Iris pigment epithelial cell (primary cell): ENCODE measurements at places on chromosomes 5 and 9.
A peak's percentile ranks its signal among the peaks of the same experiment; 100 is the strongest.

DNA sequence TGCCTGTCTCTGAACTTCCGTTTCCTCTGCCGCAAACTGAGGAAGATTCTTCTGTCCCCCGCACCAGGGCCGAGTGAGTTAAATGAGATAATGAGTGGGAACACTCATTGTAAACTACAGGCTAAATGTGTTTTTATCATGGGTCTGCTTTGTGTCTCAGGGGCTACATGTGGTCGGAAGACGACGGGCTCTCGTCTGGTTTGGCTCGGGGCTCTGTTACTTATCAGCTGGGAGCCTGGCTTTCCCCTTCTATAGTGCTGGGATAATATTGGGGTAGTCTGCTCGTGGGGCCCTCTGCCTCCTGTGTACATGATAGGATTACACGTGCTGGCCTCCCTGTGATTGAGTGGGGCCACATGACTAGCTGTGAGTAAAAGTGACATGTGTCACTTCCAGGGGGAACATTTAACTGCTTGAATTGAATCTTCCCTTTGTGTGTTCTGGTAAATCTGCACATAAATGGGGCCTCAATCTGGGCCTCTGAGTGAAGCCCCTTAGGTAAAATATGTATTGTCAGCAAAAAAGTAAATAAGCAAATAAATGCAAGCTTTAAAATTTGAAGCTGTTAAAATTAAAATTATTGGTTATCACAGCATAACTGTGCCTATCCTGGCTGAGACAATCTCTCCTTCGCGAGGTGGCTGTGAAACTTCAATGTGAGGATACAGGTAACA is 86.9 kb upstream of the SH3PXD2B start:
- no peak for DNase-seq

DNA sequence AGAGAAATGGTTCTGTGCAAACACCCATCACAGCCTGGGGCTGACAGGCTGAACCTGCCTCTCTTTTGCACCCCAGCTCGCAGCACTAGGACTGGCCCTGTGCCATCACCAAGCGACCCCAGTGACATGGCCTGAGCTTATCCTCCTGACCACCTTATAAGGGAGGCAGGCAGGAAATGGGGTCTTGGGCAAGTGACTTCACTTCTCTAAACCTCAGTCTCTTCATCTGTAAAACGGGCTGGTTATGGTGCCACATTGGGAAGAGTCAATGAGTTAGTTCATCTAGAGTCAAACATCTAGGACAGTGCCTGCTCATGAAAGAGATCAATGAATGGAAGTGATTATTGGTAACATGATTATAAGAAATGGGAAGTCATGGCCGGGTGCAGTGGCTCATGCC is 6.2 kb downstream of the SNCB start:
- DNase-seq: no peak

- no peak for DNase-seq
These were observed 2.1 kb downstream of the UAP1L1 start for GRCh38 chr9:137079401-137079787.

DNA sequence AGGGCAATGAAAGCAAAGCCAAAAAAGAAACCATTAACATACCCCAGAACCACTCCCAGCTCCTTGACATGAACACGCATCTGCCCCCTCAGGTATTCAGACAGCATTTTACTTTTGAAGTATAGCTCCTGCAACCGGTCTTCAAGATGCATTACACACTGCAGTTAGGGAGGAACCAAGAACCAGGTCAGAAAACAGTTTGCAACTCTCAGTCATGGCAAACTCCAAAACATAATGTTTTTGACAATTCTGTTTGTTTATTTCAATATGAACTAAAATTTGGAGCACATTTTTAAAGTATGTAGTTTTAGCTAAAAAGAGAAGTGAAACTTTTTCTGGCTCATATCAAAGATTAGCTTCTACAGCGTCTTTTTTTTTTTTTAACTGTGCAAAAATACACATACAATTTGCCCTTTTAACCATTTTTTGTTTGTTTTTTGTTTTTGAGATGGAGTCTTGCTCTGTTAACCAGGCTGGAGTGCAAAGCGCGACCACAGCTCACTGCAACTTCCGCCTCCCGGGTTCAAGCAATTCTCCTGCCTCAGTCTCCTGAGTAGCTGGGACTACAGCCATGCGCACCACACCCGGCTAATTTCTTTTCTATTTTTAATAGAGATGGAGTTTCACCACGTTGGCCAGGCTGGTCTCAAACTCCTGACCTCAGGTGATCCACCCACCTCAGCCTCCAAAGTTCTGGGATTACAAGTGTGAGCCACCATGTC is 12.2 kb upstream of the RAPGEF6 start:
- DNase-seq: no peak

DNA sequence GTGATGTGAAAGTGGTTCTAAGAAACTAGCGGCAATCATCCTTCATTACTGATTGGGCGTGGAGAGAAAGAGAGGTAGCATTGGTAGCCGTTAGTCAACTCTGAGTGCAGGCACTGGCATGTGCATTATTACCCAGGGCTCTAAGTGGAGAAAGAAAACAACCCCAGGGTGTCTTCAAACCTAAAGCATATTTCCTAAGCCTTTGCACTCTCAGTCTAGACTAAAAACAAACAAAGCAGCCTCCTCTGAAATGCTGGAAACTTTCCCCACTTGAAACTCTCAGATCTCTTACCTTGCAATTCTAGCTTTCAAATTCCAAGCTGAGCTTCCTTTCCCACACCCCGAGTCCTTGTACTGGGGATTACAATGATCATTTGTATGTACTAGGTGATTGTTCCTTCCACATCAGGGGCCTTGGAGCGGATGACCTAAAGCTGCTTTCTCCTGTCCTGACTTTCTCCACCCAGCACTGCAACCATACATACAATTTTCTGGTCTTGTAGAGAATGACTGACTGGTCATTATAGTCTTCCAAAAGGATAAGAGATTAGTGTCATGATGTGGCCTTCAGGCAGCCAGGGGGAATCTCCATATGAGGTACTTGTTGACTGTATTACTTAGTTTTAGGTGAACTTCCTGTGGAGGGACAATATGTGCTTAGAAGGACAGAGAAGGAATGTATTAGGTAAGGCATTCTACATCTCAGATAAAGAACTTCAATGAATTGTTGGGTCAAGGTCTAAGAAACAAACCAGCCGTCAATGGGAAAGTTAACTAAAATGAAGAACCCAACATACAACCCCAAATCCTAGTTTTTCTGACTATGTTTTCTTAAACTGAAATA is 98.3 kb upstream of the CDKN2B start:
- peak; percentile 95 for DNase-seq

GRCh38 chr5:138943599-138944173 is 68.6 kb upstream of the LRRTM2 start:
- DNase-seq: no peak

DNA sequence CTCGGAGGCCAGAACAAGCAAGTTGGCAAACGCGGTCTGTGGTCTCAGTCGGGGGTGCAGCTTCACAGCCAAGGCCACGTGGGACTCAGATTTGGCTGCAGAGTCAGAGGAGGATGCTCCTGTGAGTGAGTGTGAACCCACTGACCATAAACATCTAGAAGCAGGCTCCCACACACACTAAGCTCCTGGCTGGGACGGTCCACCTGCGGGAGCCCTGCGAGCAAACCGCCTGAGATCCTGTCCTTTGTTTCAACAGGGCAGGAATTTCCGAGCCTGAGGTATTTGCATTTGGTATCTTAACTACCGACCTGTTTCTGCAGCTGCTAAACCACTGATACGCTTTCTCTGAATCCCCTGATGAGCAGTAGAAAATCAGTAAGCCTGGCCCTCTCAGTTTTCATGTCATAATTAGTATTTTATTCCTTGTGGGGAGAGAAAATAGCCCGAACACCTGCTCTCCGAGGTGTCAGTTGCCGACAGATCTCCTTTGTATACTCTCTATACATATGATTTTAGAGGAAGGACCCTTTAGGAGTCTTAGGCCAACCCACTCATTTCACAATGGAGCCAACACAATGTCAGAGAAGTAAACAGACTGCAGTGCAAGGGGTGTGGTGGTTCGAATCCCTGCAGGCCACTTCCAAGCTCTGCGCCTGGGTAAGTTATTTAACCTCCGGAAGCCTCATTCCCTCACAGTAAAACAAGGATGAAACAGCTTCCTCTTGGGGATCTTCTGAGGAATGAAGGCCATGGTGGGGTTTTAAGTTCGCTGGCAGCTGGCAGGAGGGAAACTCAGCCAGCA is 40.9 kb upstream of the PWWP2A start:
- no peak for DNase-seq

GRCh38 chr9:136848393-136849037 is 694 bp upstream of the PHPT1 start:
- DNase-seq: peak; percentile 45

GRCh38 chr9:76772686-76773445 is 8.6 kb downstream of the PCA3 start:
- peak; percentile 17 for DNase-seq

DNA sequence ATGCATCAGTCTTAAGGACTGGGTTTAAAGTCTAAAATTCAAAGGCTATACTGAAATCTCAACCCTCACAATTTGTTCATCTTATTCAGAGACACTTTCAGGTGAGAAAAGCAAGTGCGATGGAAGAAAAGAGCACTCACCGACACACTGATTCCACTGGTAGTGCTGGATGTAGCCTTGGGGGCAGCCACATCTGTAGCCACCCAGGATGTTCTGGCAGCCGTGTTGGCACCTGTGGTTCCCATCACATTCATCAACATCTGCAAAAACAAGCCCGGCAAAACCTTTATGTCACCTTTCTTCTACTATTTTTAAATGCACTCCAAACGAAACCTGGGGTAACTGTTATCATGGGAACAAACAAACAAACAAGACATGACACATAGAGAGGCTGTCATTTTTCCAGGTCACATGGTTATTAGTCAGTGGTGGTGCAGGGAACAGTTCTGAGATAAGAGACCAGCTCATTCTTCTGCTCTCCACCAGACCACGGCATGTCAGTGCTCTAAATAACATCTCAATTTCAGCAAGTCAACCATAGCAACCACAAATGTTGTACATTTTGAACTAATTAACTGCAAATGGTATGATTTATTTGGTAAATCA is 188.4 kb downstream of the SLC12A2 start:
- DNase-seq: peak; percentile 90

DNA sequence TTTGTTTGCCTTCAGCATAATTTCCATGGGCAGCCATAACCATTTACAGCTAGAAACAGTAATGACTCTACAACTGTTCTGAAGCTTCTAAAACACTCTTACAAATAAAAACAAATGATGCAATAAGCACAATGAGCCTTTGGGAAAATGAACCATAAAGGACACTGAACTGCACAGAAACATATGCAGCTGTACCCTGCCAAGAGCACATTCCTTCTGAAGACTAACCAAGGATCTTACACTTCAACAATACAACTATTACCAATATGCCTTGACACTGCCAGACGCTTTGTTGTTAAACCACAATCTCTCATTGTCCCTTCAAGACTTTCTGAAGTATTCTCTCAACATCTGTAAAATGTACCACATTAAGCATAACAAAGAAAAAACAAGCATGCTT is 104.2 kb upstream of the HMHB1 start:
- peak; percentile 55 for DNase-seq

- no peak for DNase-seq
These were observed 23.7 kb downstream of the MAP3K1 start for GRCh38 chr5:56839062-56839461.

DNA sequence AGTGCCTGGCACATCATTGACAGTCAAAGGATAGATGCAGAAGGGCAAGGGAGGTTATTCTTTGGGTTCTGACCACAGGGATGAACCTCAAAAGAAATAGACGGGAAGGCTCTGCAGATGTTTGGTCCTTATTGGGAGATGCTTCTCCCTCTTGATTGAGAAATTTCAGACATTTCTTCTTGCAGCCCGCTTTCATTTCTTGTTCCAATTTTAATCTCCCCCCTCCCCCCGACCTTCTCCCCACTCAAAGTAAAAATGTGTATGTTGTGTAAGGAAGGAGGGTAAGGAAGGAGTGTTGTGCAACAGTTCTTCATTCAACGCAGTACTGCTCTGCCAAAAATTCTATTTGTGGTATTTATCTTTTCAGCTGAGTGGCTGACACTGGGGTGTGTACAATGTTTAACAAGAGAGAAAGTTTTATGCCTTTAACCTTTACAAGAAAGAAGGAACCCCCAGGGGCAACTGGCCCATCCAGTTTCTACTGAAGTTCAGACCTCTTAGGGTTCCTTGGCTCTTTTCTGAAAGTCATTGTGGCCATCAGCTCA is 46.3 kb upstream of the TNFSF15 start:
- peak; percentile 88 for DNase-seq

GRCh38 chr5:172185096-172185461 is 2.9 kb downstream of the STK10 start:
- no peak for DNase-seq

DNA sequence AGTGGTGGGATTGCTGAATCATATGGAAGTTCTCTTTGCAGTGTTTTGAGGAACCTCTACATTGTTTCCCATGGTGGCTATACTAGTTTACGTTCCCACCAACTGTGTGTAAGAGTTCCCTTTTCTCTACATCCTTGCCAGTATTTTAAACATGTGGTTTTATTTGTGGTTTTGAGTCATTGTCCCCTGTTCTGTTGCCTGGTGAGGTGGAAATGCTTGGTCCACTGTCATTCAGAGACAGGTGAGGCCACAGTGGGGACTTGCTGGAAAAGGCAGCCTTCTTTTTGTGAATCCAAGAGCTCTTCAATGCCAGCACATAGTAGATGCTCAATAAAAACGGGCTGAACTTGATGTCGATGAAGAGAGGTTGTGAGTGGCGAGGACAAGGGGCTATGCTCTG is 44.2 kb downstream of the SH3PXD2B start:
- peak; percentile 73 for DNase-seq

GRCh38 chr9:129136446-129137035 is 25.3 kb downstream of the PTPA start:
- no peak for DNase-seq

DNA sequence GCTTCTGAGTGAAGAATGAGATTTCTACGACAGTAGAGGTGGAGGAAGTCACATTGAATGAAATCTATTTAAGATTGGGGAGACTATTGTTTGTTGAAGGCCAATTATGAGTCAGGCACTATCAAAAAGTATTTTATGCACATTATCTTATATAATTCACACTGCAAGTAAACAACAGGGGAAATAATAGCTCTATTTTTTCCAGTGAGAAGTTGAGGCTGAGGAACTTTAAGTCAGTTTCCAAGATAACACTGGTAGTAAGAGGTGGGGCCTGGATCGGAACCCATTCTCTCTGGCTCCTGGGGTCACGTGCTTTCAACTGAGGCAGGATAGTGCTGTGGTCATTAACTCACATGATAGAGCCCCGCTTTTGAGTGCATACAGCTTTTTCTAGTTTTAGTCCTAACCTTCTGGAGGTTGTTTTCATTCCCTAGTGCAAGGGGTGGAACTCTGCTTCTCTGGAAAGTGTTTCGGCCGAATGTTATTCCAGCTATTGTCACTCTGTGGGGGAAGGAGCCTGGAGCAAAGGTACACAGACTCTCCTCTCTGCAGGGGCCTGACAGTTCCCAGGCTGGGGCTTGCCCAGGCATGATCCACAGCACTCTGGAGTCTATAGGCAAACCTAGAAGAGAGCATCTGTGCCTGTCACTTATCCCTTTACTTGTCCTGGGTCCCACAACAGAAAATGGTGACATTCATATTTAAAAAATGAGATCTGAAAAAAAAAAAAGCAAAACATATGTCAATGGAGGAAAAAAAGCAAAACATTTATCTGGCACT is 352.4 kb upstream of the ACTBL2 start:
- DNase-seq: peak; percentile 70

- no peak for DNase-seq
These were observed 9.7 kb upstream of the SNX24 start for GRCh38 chr5:122835681-122836080.
